ENCODE measurements at places on chromosomes 3 and 15. TPM values are rescaled to one million over a fixed set of nuclear protein-coding genes. Genes with fewer than 3 reads are reported as not detected.

DNA sequence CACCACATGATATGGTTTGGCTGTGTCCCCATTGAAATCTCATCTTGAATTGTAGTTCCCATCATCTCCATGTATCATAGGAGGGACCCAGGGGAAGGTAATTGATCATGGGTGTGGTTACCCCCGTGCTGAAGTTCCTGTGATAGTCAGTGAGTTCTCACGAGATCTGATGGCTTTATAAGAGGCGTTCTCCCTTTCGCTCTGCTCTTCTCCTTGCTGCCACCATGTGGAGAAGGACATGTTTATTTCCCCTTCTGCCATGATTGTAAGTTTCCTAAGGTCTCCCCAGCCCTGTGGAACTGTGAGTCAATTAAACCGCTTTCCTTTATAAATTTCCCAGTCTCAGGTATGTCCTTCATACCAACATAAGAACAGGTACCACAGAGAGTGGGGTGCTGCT, 21.9 kb downstream of the OSTN start:
- no peak overlapping the region for H3K4me3 ChIP-seq
- H3K27me3 ChIP-seq = no peaks in the 10 kb centered on the region
- no peaks in the 10 kb centered on the region for H3K4me1 ChIP-seq
- DNase-seq = peak; percentile 47
- no peaks in the 10 kb centered on the region for H3K36me3 ChIP-seq

DNA sequence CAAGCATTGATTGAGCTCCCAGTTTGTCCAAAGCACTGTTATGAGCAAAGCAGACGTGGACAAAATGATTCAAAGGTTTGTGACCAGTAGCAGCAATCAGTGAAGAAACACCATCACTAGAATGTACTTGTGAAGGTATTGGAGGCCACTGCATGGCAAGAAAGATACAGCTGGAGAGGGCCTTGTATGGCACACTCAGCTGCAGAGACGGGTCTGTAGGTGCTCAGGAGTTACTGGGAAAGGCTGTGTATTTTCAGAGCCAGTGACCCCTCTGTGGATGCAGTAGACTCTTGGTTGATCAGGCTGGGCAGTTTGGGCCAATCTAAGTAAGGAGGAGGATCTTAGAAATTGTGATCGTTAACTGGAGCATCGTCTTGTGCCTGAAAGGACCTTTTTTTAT, 120.0 kb downstream of the GHSR start:
- no peak overlapping the region for H3K27ac ChIP-seq
- H3K4me1 ChIP-seq = no peaks in the 10 kb centered on the region
- no peak for DNase-seq
- no peak overlapping the region for H3K4me3 ChIP-seq
- H3K36me3 ChIP-seq = peaks cover 22% of the 10 kb centered on the region
- no peaks in the 10 kb centered on the region for H3K27me3 ChIP-seq

DNA sequence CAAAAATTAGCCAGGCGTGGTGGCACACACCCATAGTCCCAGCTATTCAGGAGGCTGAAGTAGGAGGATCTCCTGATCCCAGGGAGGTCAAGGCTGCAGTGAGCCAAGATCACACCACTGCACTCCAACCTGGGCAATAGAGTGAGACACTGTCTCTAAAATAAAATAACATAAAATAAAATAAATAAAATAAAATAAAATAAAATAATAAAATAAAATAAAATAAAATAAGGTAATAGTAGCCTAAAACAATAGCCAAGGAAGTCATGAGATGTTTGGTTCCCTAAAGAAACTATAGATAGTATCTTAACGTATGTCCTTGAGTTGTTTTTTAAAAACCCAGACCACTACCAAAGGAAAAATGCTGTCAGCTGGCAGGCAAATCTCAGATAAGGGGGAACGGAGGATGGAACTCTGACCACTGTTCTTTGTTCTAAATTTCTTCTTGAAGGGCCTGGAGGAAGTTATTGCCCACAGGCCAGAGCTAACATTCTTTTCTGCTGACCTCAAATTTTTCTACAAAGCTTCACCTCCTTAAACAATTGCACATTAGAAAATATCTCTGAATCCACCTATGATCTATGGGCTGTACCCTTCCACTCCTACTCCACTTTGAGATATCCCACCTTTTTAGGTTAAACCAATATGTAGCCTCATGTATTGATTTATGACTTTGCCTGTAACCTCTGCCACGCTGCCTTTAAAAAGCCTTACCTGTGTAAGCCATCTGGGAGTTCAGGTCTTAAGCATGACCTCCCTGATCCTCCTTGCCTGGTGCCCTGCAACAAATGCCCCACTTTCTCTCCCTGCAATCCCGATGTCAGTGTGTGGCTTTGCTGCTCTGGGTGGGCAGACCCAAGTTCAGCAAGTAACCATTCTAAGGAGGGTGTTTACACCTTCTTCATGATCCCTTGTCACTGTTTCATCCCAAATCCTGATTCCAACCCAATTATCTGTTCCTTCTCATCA, 126.2 kb upstream of the BHLHE40 start:
- no peak overlapping the region for H3K27ac ChIP-seq
- no peak for DNase-seq
- H3K4me1 ChIP-seq = no peaks in the 10 kb centered on the region

DNA sequence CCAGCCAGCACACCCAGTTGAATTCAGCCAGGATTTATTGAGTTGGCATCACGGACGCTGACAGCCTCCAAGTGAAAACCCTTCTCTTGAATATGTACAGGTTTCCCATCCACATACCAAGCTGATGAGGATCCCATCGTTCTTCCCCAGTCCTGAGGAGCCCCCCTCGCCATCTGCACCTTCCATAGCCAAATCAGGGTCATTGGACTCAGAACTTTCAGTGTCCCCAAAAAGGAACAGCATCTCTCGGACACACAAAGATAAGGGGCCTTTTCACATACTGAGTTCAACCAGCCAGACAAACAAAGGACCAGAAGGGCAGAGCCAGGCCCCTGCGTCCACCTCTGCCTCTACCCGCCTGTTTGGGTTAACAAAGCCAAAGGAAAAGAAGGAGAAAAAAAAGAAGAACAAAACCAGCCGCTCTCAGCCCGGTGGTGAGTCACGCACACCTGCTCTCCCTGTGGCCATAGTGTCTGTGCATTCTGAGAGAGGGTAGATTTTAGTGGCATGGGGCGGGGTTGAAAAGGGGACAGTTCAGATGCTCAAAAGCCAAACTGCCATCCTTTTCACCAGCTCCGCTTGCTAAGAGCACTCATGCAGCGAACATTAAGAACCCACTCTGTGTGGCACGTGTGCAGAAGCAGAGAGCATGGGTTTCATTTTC, 51.2 kb downstream of the KLHL25 start:
- no peak overlapping the region for H3K27ac ChIP-seq
- H3K36me3 ChIP-seq = 0 out of 2 replicates have a peak, but pooled peaks cover 12% of the 10 kb centered on the region
- H3K4me1 ChIP-seq = peaks cover 19% of the 10 kb centered on the region
- no peak for DNase-seq

GRCh38 chr3:150789451-150789850, 26.5 kb upstream of the SIAH2 start:
- no peak overlapping the region for H3K4me3 ChIP-seq
- DNase-seq = no peak
- H3K27ac ChIP-seq = no peak overlapping the region

DNA sequence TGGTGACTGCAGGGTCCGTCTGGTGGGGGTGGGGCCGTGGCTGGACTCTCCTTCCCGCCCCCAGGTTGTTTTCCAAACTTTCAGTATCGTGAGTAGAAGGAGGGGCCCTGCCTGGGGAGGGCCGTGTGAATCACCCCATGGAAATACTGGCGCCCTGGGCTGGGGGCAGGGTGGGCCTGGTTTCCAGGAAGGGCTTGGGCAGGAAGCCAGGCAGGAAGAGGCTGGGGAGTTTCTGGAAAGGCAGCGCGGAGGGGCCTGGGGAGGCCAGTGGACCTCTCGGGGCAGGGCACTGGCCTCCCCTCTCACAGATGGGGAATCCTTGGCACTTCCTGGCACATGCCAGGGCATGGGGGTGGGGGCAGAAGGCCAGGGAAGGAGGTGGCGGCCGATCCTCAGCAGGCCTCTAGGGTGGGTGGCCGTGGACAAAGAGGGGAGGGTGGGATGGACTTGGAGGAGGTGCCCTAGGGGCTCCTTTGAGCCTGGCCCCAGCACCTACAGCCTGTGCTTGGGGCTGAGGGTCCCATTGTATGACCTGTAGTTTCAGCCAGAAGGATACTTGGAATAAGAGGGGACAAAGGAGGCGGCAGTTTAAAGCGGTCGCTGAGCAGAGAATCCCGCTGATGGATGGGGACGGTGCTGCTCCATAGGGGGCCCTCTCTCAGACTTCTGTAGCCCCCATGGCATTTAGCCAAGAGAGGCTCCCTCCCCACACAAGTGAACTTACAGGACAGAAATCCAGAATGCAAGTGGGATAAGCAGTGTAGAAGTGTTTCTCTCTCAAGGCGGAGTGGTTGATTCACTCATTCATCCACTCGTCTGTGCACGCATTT, 56.5 kb upstream of the GATA2 start:
- no peak for DNase-seq
- no peak overlapping the region for H3K4me3 ChIP-seq
- H3K27me3 ChIP-seq = peaks cover 11% of the 10 kb centered on the region
- H3K27ac ChIP-seq = no peak overlapping the region
- H3K4me1 ChIP-seq = peaks cover 6% of the 10 kb centered on the region
- no peaks in the 10 kb centered on the region for H3K36me3 ChIP-seq

- peaks cover 60% of the 10 kb centered on the region for H3K4me1 ChIP-seq
- H3K4me3 ChIP-seq = peak overlapping the region; percentile 90
- no peaks in the 10 kb centered on the region for H3K27me3 ChIP-seq
- H3K36me3 ChIP-seq = no peaks in the 10 kb centered on the region
Observed at GRCh38 chr3:50237754-50238548, 1.9 kb downstream of the GNAI2 start.

GRCh38 chr3:159817126-159817525, 171.5 kb upstream of the IL12A start:
- H3K27ac ChIP-seq = no peak overlapping the region
- H3K4me3 ChIP-seq = no peak overlapping the region
- DNase-seq = no peak
- H3K27me3 ChIP-seq = no peaks in the 10 kb centered on the region
- H3K36me3 ChIP-seq = no peaks in the 10 kb centered on the region

GRCh38 chr3:187299611-187300010, 8.1 kb upstream of the MASP1 start:
- no peak for DNase-seq
- H3K27me3 ChIP-seq = no peaks in the 10 kb centered on the region
- 0 out of 2 replicates have a peak, but pooled peaks cover 6% of the 10 kb centered on the region for H3K4me1 ChIP-seq
- no peaks in the 10 kb centered on the region for H3K36me3 ChIP-seq
- no peak overlapping the region for H3K4me3 ChIP-seq

DNA sequence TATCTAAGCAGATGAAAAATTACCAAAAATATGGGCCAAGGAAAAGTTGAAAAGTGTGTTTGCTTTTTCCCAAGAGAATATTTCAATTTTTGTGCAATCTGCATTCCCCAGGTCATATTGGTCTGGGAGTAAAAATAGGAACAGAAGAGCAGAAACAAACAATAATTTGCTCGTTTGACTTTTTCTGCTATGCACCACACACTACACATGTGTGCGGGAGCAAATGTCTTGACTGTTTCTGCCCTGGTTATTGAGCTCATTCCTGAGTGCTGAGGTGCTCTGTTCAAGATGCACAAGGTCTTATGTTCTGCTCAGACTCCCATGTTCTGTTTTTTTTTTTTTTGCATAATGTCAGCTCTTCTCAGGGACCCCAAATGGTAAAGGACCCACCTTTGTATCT, 298.0 kb upstream of the MME start:
- 0 out of 2 replicates have a peak, but pooled peaks cover under 1% of the 10 kb centered on the region for H3K4me1 ChIP-seq
- DNase-seq = no peak
- H3K4me3 ChIP-seq = no peak overlapping the region
- no peak overlapping the region for H3K27ac ChIP-seq
- no peaks in the 10 kb centered on the region for H3K27me3 ChIP-seq
- no peaks in the 10 kb centered on the region for H3K36me3 ChIP-seq

- no peak for DNase-seq
- H3K4me3 ChIP-seq = no peak overlapping the region
- no peaks in the 10 kb centered on the region for H3K36me3 ChIP-seq
- H3K4me1 ChIP-seq = peaks cover under 1% of the 10 kb centered on the region
- no peaks in the 10 kb centered on the region for H3K27me3 ChIP-seq
Observed at GRCh38 chr15:26394801-26395200, 378.1 kb downstream of the GABRB3 start.

DNA sequence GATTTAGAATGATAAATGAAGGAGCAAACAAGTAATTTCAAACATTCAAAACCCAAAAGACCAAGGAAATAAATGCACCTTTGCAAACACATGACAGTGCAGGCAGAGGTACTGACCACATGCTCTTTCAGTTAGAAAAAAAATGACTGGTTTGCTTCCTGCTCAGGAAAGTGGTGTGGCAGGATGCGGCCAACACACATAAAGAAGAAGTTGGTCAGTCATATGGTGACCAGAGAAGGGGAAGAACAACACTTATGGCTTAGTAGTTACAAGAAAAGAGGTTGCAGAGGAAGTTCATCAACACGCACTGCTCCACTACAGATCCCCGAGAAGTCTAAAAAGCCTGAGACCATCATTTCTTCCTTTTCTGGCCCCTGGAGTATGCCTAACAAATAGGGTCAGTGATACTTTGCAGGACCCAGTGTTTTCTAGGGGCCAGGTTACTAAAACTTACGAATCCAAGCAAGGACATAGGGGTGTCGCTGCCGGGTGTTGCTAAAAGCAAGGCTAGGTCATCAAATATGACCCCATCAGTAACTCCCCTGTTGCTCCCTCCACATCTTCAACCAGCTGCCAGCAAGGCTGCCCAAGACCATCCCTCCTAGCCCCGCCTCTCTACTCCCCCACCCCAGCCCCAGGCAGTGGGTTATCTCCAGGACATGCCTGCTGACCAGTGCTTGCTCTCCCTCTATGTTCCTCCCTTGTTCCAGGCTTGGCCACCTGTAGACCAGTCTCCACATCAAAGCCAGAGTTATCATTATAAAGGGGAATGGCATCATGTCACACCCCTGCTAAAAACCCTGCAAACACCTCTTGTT, 11.2 kb downstream of the ATP8B4 start:
- no peaks in the 10 kb centered on the region for H3K4me1 ChIP-seq
- no peak overlapping the region for H3K27ac ChIP-seq
- no peak for DNase-seq

GRCh38 chr3:44468572-44469520, 8.6 kb downstream of the ZNF445 start:
- H3K4me3 ChIP-seq = peak overlapping the region; percentile 41
- peak; percentile 60 for DNase-seq
- no peaks in the 10 kb centered on the region for H3K36me3 ChIP-seq
- H3K27ac ChIP-seq = peak overlapping the region; percentile 77
- peaks cover 15% of the 10 kb centered on the region for H3K4me1 ChIP-seq

DNA sequence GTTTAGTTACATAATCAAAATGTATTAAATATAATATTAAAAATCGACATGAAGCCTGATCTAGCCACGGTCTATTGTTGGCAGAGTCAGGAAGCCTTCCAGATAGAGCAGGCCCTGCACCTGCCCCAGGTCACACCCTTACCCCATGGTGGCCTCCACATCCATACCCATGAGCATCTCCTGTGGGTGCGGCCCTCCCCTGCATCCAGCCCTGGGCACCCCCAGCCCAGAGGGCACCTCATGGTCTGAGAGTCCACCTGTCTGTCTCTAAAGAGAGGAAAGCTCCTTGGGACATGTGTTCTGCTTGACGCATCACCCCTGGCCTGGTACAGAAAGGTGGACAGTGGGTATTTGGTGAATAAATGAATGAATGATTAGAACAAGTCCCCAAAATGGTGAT, 37.2 kb upstream of the CSPG4 start:
- no peak for DNase-seq
- no peak overlapping the region for H3K27ac ChIP-seq
- no peaks in the 10 kb centered on the region for H3K36me3 ChIP-seq
- no peaks in the 10 kb centered on the region for H3K4me1 ChIP-seq
- H3K4me3 ChIP-seq = no peak overlapping the region

Gene PARP16
- 4.6 TPM for total RNA-seq

Gene CD200
- 51.9 TPM for total RNA-seq

Gene EPHA3
- 0.21 TPM for total RNA-seq

Gene GOLGA6L25
- not detected for total RNA-seq

Gene CACNA2D2
- 10.3 TPM for total RNA-seq

Gene KCNMB2
- not detected for total RNA-seq

Gene RETNLB
- total RNA-seq = not detected

Gene AADAC
- total RNA-seq = not detected
